ENCODE measurements at places on chromosomes 4 and X.

- no peak for DNase-seq
Measured at GRCh38 chrX:71159335-71159734, 14.7 kb downstream of the NLGN3 start.

DNA sequence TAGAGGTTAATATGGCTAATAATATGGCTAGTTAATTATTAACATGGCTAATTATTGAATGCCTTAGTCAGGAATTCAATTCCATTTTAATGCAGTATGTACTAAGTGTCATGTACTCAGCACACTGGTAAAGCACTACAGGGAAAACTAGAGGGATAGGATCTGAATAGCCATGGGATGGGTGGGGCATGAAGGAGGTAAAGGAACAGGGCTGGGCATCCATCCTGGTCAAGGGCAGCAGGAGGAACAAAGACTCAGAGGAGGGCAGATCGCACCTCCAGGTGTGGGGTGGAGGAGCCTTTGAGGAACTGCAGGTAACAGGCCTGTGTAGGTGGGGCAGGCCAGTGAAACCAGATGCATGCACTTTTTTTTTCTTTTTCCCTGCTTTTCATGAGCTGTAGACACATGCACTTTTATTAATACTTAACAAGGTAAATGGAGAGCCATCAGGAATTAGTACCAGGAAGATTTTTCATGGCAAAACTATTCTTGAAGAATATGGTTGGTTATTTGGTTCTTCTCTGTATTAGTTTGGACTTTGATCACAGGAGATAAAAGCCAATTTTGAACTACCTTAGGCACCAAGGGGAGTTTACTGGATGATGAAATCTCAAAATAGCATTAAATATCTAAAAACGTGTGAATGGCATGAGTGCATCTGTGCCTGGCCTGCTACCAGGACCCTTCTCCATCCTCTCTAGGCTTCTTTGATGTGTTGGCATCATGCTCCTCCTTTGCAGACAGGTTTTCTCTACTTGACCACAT, 88.3 kb downstream of the CC2D2A start:
- DNase-seq, result no peak

DNA sequence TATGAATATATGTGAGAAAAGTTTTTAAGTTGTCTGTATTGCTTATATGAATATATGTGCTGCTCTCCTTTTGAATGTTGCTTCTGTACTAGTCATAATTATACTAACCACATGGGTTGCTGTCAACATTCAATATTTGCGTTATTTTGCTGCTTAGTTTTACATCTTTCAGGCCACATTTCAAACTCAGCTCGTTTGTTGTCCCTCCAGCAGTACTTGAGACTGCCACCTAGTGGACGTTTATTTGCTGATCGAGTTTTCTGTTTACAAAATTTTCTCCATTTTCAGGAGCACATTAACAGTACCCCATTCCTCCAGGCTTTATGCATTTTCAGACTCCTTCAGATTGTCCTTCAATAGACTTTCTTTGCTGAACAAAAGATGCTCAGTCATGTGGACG, 75.8 kb downstream of the NUDT11 start:
- no peak for DNase-seq

- no peak for DNase-seq
Measured at GRCh38 chrX:3711331-3711917, 2.0 kb downstream of the PRKX start.

DNA sequence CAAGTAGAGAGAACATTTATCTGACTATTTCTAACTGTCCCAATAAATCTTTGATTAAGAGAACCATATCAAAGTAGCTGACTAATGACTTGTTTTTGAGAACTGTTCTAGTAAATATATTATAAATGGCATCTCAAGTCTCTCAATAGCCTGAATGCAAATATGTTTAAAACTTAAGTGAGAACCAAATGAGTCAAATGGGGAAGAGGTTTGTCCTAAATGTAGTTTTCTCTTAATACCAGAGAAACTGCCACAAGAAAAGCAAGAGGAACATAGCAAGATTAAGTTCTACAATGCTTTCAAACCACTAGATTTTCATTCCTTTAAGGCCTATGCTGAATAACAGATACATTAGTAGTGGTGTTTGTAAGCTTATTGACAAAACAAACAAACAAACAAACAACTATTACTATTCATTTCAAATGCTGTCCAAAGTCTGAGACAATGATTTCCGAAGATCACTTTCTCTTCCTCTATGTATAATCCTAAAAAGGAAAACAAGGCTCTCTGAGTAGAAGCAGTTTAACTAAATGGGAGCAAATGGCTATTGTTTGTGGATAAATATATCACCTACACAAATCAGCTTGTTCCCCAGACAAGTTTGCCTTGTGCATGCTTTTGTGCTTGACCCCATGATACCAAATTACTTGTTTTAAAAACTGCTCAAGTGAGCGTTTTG, 408.4 kb upstream of the EMCN start:
- DNase-seq, result no peak

GRCh38 chr4:188110741-188111471, 1.5 kb upstream of the TRIML2 start:
- DNase-seq, result no peak

Measured in stimulated activated CD4-positive, alpha-beta T cell treated with anti-CD3 and anti-CD28 coated beads, Interleukin-1b, Interleukin-23, amount 100 ng/mL, for 24 hours (primary cell).